ENCODE measurements at places on chromosomes 4 and X.

DNA sequence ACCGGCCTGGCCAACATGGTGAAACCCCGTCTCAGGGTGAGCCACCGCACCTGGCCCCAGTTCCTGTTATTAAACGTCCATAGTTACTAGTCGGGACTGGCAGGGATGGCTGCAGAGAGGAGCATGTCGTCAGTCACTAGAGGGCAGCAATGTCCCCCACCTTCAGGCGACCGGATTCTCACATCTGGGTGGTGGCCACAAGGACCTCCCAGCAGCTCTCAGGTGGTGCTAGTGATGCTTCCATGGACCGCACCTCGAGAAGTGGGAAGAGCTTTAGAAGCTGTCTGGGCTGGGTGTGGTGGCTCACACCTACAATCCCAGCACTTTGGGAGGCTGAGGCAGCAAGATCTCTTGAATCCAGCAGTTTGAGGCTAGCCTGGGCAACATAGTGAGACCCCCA, 13.3 kb upstream of the IL3RA start:
- peak; percentile 8 for DNase-seq

GRCh38 chr4:147284256-147284835, 196.6 kb upstream of the EDNRA start:
- no peak for DNase-seq

DNA sequence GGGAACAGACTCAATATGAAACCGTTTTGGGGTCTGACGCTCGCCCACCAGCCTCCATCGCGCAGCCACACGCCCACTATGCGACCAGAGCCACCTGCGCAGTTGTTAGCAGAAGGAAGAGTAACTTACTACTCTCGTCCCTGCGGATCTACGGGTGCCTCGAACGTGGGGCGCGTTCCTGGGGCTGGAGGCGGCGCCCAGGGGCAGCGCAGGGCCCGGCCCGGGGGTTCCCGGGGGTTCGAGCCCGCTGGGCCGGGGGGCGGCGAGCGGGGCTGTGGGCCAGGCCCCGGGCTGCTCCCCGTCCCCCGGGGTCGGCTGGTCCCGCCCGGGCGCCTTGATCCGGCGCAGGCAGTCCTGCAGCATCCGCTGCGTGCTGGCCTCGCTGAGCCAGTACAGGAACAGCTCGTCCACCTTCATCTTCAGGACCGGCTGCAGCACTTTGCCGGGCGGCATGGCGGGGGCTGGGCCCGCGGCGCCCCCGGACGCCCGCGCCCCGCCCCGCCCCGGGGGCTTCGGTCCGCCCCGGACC, 404 bp downstream of the PPP2R3B start:
- DNase-seq = no peak

DNA sequence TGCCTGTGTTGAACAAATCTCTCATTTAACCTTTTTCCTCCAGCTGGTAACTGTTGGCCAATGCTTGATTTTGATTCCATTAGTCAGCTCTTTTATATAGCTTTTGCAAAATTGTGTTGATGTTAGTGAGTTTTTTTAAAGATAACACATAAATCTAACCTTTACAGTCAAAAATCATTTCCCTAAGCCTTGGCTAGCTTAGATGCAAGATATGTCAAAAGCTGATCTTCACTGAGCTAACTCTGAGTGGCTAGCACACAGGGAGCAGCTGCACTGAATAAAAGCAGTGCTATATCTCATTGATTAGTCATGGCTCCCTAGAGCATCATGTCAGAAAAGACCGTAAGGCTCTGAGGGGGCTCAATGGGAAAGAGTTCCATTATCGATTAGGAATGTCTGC, 78.7 kb downstream of the PPARGC1A start:
- no peak for DNase-seq

GRCh38 chr4:6472008-6472386, 417 bp downstream of the PPP2R2C start:
- no peak for DNase-seq

GRCh38 chrX:120740072-120740471, 110.2 kb upstream of the C1GALT1C1 start:
- no peak for DNase-seq

- DNase-seq = no peak
These were observed 91.6 kb upstream of the BMP2K start for GRCh38 chr4:78684325-78685079.

- DNase-seq = no peak
These were observed 204.6 kb downstream of the RTL9 start for GRCh38 chrX:110563282-110563681.

- no peak for DNase-seq
These were observed 49.9 kb upstream of the TEX13D start for GRCh38 chrX:124282580-124282979.

GRCh38 chr4:158302076-158302866, 92.0 kb downstream of the TMEM144 start:
- DNase-seq = no peak

GRCh38 chrX:14083783-14084182, 54.1 kb upstream of the GEMIN8 start:
- no peak for DNase-seq

GRCh38 chr4:2387218-2387617, 31.2 kb downstream of the ZFYVE28 start:
- DNase-seq = no peak

DNA sequence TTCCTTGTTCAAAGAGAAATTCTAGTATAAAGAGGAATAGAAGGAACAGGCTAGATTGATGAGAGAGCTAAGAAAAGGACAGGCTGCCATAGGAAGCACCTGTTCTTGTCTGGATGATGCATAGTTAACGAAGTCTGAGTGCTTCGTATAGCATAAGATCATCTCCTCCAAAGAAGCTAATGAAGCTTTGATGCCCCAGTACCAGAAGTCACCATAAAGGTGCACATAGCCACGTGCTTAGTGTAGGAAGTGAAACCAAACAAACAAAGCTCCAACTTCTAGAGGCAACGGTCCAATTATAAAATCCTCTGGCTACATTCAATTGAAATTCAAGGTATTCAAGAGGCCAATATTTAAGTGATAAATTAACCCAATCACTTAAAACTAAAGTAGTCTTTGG, 31.0 kb downstream of the AFAP1 start:
- DNase-seq = no peak

GRCh38 chr4:102007959-102008425, 217.5 kb downstream of the BANK1 start:
- DNase-seq = no peak

GRCh38 chr4:77418333-77418732, 187.3 kb upstream of the CXCL13 start:
- DNase-seq = no peak

DNA sequence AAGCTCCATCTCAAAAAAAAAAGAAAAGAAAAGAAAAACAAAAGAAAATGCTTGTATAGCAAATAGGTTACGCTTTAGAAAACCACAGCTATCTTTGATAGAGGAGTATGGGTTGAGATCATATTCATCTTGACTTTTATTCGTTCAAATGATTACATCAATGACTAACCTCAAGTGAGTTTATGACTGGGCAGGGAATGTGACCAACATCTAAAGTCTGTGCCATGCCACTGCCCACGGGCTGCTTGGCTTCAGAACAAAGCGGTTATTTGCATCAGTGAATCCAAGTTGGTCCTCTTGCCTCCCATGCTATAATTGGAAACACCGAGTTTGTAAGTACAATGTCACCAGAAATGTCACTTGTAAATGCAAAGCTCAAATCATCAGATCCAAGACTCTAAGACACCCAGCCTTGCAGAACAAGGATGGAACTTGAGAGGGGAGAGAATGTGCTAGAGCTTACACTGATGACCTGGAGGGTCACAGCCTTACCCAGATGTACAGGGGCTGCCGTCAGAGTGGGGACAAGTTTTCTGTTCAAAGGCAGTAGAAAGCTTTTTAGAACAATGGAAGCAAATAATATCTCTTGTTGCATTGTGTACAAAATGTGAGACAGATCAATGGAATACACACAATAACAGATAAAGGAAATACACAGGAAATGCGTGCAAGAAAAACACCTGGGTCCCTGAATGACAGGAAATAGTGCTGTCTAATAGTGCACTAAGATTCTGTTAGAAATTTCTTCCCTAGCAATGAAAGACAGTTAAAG, 8.4 kb upstream of the OPN1LW start:
- DNase-seq = no peak

DNA sequence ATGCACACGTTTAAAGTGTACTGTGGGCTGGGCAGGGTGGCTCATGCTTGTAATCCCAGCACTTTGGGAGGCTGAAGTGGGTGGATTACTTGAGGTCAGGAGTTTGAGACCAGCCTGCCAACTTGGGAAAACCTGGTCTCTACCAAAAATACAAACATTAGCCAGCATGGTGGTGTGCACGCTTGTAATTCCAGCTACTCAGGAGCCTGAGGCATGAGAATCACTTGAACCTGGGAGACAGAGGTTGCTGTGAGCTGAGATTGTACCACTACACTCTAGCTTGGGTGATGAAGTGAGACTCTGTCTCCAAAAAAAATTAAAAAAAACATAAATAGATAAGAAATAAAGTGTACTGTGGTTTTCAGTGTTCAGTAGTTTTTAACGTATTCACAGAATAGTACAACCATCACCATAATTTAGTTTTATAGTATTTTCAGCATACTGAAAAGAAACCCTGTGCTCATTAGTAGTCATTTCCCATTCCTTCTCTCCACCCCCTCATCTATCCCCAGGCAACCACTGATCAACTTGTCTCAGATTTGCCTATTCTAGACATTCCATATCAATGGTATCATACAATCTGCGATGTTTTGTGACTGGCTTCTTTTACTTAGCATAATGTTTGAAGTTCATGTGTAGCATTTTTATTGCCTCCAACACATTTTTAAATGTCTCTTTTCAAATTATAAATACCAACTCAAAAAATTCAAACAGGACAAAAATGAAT, 19.1 kb downstream of the SLAIN2 start:
- DNase-seq = no peak

DNA sequence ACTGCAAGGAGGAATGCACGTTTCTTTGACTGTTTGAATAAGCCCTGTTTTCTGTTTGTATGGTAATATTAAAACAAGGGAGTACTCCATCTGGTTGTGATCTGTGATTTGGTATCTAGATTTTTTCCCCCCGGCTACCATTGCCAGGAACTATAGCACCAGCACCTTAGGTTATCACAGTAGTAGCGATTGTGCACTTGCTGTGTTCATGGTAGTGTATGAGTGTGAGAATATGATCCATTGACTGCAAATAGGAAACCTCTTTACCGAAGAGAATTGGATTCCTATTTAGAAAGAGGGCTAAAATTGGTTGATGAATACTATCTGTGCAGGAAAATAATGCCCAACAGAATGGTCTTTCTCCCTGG, 69.9 kb downstream of the LARP7 start:
- DNase-seq = no peak

GRCh38 chrX:71541210-71542022, 8.5 kb downstream of the OGT start:
- no peak for DNase-seq

DNA sequence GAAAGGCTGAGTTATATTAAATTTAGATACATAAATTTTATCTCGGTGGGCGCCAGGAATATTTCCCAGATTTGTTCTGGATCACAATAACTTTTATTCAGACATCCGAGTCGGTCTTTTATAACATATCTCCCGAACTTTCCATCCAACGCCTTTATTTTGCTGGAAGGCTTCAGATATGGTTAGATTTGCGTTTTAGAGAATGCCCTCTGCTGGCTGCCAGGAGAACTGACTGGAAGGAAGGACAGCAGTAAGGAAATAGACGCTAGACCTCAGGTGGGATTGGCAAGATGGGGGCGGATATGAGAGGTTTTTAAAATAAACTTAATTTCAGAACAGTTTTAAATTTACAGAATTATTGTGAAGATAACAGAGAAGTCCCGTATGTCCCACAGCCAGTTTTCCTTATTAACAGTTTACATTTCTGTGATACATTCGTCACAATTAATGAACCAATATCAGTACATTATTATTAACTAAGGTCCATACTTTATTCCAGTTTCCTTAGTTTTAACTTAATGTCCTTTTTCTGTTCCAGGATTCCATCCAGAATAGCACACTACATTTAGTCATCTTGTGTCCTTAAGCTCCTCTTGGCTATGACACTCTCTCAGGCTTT, 4.6 kb upstream of the KANTR start:
- DNase-seq = no peak

- DNase-seq = no peak
These were observed 149.4 kb downstream of the KDR start for GRCh38 chr4:54976031-54976430.

- DNase-seq = no peak
These were observed 19.9 kb downstream of the NAT8L start for GRCh38 chr4:2079006-2079405.

- no peak for DNase-seq
These were observed 18.3 kb upstream of the PPID start for GRCh38 chr4:158741326-158742021.

DNA sequence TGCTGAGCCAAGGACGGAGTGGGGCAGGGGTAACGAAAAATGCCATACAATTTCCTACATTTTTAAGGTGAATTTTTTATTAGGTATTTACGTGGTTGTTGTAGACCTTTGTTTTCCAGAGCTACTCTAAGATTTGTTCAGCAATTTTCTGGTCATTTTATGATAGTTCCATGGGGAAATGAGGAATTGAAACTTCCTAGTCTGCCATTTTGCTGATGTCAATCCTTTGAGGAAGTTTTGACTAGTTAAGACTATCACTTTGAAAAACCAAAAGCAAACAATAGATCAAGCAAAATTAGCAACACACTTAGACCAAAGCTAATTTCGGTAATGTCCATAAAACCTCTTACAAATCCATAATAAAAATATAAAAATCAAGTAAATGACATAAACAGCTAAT, 7.0 kb upstream of the TLR3 start:
- DNase-seq = no peak

GRCh38 chr4:44447563-44448504, 775 bp downstream of the KCTD8 start:
- DNase-seq = no peak

DNA sequence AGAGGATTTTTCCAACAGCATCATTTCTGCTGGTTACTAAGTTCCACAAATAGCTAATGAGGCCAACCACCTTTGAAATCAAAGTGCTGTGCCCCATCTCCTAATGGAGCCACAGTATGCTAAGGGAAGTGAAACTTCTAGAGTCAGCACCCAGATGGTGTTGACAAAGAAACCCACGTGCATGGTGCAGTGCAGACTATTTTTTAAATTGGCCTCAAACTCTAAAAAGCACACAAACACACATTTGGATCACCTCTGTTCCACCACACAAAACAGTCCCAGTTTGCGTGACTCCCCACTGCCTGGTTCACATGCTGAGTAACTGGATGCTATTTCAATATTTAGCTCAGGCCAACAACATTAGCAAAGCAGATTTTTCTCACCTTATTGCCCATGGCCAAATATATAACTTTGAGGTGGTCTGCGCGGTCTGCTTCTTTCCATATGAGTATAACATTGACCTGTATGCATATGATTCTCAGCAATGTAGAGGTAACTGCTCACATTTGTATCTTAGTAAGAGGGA, 69.9 kb downstream of the AMELX start:
- no peak for DNase-seq

GRCh38 chrX:130497531-130497930, 95.7 kb downstream of the RBMX2 start:
- no peak for DNase-seq

- no peak for DNase-seq
These were observed 23.1 kb downstream of the DACH2 start for GRCh38 chrX:86171366-86171765.

DNA sequence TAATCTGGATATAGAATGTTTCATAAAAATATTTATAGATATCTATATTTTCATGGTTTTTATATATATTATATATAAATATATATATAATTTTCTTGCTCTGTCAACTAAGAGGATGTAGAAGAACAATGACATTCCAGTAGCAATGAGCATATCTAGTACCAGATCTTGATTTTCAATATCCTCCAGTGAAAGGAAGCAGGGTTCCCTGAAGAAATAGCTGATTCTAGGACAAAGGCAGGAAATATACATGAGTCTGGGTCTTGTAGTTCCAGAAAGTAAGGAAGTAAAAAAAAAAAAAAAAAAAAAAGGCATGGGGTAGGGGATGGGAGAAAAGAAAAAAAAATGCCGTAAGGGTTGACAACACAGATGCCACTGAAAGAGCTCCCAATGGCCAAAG, 241.4 kb downstream of the RASL11B start:
- DNase-seq = no peak

Measured in stimulated activated CD8-positive, alpha-beta memory T cell treated with anti-CD3 and anti-CD28 coated beads, Interleukin-2, amount 100 ng/mL, for 1 hour (primary cell).